NCI-H526 treated with DMSO at 0.1 percent for 48 hours (cell line): ENCODE measurements at places on chromosomes 7 and 10.

- DNase-seq = no peak
Measured at GRCh38 chr10:49775014-49775413, 12.9 kb upstream of the OGDHL start.

DNA sequence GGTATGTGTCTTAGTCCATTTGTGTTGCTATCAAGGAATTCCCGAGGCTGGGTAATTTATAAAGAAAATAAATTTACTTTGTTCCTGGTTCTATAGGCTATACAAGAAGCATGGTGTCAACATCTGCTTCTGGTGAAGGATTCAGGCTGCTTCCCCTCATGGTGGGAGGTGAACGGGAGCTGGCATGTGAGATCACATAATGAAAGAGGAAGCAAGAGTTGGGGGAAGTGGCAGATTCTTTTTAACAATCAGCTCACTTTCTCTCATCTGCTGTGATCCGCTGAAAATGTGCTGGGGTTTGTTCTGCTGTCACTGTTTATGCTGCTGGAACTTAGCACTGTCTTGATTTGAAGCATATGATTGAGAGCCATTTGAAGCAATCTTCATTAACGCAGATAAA is 730.0 kb upstream of the SORCS1 start:
- DNase-seq = no peak

- no peak for DNase-seq
Measured at GRCh38 chr7:158449942-158450341, 137.7 kb downstream of the PTPRN2 start.

- DNase-seq = no peak
Measured at GRCh38 chr10:58087896-58088295, 179.8 kb downstream of the IPMK start.

DNA sequence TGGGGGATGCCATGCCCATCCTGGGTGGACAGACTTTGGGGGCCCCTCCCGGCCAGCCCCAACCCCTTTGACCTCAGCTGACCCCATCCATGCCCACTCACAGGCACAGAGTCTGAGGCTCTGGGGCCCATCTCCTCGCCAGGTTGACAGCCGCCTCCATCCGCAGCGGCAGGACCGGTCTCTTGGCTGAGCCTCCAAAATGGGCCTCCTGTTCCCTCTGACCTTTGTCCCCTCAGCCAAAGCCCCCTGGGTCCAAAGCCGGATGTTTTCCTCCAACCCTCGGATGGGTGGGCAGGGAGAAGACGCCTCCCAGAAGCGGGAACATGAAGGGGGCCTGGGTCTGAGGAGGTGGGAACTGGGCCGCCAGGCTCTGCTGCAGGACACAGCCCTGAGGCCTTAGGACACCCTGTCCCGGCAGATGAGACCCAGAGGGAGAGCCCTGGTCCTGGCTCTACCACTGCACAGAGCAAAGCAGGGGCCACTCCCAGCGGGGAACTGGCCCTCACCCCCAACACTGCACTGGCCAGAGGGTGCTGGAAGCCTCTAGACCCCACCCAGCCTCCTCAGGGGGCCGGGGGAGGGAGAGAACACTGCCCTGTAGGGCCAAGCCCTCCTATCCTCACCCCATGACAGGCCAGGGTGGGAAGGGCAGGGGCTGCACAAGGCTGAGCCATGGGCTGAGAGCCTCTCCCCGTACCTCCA is 12.6 kb downstream of the PDGFA start:
- DNase-seq = no peak
